Stimulated activated CD8-positive, alpha-beta memory T cell treated with anti-CD3 and anti-CD28 coated beads, Interleukin-2, amount 100 ng/mL, for 1 hour (primary cell): ENCODE measurements at places on chromosomes 3 and 15.

- no peak for DNase-seq
Measured at GRCh38 chr3:131705558-131706051, 202.8 kb upstream of the MRPL3 start.

DNA sequence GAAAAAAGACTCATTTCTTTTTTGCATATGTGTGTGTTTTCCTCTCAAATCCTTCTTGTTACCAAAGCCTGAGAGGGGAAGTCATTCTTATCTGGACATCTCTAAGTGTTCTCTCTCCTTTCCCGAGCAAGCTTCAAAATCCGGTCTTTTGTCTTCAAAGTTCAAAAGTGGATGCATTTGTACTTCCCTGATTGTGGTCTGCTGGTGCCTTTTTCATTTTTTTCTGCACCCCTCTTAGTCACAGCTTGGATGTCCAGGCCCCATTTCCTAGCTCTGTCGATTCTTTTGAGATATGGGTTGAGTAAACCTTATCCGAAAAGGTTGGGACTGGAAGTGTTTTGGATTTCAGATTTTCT is 34.8 kb downstream of the EHD4 start:
- DNase-seq: no peak

DNA sequence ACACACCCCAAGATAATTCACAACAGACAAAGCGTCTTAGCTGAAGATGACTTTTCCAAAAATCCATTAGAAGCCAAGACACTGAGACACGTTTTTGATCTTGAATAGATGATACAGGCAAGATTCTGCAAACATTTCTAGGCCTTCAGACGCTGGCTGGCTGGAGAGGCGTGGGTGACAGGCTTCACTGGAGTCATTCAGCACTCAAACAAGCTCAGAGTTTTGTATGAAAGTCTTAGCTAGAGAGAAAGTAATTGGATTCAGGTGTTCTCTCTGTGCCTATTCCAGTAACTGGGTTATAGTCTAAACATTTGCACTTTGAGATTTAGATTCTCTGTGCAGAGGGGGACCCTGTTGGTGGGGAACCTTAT is 147.7 kb upstream of the BHLHE40 start:
- DNase-seq: no peak

- DNase-seq: no peak
Measured at GRCh38 chr15:66654739-66655375, 47.2 kb upstream of the SMAD6 start.

DNA sequence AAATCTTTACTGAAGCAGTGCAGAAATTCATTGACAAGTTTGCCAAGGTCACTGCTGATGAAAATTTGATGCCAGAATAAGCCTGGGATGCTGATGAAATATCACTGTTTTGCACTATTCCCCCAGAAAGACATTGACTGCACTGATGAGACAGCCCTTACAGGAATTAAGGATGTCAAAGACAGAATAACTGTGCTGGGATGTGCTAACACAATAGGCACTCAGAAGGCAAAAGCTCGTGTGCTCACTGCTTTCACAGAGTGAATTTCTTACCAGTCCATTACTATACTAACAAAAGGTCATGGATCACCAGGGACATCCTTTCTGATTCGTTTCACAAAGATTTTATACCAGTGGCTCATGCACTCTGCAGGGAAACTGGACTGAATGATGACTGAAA is 69.4 kb downstream of the MCF2L2 start:
- DNase-seq: no peak

DNA sequence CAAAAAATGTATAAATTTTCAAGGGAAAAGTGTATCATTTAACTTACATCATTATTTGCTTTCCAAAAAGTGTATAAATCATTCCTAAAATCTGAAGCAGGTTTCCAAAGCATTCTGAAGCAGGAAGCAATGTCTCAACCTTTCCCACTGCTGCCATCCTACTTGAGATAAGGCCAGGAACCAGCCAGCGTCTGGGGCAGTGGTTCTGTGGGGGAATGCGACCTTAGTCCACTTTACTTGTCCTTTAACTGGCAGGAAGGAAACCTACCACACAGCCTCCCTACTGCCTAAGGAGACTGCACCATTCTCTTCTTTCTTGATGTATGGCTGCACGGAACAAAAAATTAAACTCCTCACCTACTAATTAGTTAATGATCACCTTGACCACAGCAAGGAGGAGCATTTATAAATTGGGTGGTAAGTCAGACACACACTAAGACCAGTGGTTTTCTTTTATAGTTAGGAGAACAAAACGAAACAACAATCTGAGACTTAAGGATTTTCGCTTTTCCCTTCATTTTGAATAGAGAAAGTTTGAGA is 3.7 kb downstream of the SORD start:
- DNase-seq: no peak

- no peak for DNase-seq
Measured at GRCh38 chr3:12553921-12554391, 2.9 kb upstream of the MKRN2 start.

- no peak for DNase-seq
Measured at GRCh38 chr3:183913580-183913920, 28.9 kb upstream of the PARL start.

GRCh38 chr3:143627336-143627735 is 220.9 kb downstream of the SLC9A9 start:
- no peak for DNase-seq

GRCh38 chr3:172102123-172102882 is 62.9 kb downstream of the FNDC3B start:
- DNase-seq: no peak

DNA sequence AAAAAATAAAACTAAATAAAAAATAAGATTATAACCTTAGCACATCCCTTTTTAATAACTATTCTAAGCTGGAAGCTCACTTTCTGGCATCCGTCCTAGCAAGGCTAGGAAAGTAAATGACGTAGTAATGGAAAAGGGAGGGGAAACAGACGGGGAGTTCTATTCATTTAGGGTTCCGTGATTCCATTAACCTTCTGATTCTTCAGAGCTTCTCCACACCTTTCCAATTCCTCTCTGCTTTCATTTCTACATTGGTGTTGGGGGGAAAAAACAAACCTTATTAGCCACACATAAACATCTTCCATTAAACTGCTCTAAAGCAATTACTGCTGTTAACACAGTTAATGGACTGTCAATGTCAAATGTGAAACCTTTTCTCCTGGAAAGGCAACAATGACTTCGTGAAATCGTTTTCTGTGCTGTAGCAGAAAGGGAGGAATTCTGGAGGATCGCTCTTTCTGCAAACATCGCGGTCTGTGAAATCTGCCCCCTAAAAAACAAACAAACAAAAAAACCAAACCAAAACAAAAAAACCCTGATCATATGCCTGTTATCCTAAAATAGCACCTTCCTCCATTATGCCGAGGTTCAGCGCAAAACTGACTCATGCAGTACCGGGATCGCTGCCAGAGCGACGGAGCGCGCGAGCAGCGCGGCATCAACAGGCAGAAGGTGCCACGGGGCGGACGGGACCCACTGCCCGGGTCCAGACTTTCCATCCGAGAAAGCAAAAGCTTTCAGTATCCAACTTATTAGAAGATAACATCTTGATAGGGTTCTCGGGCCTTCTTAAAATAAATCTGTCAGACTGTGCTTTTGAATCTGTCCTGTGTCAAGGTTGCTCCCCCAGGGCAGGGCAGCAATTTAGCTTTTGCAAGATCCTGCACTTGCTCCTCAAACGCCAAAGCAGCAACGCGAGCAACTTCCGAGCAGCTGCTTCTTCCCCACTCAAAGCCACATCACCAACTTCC is 156.2 kb downstream of the FGF12 start:
- DNase-seq: no peak

GRCh38 chr3:59467476-59467875 is 417.7 kb upstream of the CFAP20DC start:
- DNase-seq: no peak

GRCh38 chr15:97961067-97961954 is 808 bp downstream of the ARRDC4 start:
- DNase-seq: no peak

- DNase-seq: no peak
Measured at GRCh38 chr3:59069838-59070237, 20.0 kb upstream of the CFAP20DC start.

DNA sequence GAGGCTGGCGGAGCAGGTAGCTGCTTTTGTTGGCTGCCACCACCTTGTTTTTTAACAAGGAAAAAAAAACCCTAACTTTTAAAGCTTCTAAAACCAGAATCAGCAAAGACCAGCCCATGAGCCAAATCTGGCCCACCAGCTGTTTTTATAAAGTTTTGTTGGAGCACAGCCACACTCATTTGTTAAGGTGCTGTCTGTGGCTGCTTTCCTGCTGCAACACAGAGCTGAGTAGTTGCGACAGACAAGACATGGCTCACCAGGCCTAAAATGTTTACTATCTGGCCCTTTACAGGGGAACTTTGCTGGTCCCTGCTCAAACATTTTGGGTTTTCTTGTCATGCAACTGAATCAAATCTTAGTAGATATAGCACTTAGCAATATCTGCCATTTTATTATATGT is 18.9 kb downstream of the EFCAB12 start:
- DNase-seq: no peak

DNA sequence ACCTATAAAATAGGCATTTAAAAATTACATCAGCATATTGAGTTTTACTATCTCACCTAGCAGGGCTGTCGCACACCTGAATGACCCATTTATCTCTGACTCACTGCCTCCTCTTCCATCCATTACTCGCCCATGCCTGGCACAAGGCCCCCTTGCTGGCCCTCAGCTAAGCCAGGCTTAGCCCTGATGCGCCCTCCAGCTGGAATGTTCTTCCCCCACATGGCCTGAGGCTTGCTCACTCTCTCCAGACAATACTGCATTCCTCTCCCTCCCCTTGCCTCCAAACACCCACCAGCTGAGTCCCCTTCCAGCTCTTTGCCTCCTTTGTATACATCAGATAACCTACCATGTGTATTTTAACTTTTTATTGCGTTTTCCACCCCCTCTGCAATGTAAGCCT is 7.2 kb downstream of the SH3BP5 start:
- DNase-seq: no peak

DNA sequence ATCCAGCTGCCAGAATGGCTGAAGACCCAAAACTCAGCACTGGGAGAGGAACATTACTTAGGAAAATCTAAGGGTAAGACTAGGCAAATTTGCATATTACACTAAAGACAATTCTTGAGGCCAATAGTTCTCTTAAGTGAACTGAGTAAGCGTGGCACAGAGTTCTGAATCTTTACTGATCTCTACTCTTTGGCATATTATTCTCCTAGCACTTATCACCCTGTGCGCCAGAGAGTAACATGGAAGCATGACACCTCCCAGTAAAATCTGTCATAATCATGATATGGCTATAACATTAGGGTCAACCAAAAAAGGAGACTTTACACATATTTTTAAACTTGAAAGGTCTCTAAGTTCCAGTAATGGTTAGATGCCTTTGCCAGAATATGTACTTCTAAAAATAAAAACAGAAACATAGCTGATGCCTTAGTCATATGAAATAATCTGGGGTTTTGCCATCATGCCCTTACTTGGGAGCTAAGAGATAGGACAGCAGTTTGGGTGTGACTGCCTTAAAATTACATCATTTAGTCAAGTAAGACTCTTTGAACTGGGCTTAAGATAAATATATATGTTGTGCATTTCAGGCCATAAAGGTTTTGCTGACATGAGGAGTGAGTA is 290.5 kb downstream of the PLCL2 start:
- DNase-seq: no peak

DNA sequence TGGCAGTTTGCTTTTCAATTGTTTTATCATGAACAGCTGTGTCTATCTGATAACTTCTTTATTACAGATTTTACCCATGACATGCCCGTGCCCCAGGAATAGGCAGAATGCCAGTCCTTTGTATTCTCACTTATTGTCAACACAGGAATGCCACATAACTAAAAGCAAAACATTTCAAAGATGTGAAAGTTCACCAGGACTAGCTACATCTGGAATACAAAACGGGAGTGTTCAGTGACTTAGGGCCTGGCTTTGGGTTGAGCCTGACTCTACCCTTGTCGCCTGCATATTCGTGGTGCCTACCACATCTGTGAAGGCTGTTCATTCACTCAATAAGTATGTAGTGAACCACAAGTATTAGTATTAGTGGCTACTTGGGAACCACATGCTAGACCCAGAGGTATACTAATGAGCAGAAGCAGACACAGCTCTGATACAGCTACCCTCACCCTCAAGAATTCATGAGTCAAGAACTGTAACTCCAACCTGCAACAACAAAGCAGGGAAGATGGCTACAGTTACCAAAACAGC is 2.9 kb downstream of the TNFSF10 start:
- DNase-seq: no peak

DNA sequence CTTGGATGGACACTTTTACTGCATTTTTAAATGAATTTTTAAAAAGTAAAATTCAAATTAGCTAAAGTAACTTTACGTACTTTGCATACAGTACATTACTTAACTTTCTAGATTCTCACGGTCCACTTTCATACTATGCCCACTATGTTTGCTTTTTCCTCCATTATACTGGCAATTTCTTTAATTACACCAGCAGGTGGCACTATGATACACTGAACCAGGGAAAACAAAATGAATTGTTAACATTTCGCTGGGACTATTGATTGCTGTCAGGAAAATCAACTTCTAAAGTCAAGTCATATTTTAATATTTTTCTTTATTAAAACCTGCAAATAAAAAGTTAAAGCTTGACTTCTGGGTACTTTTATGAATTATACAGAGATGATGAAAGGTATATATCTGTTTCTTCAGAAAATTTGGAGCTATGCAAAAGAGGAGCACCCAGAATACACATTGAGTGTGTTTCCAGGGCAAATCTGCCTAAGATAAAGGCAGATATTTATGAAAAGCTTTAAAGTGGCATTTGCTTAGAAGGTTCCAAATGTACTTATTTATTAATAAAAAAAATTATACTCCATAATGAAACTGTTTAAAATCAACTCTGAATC is 21.8 kb upstream of the POU1F1 start:
- DNase-seq: no peak

DNA sequence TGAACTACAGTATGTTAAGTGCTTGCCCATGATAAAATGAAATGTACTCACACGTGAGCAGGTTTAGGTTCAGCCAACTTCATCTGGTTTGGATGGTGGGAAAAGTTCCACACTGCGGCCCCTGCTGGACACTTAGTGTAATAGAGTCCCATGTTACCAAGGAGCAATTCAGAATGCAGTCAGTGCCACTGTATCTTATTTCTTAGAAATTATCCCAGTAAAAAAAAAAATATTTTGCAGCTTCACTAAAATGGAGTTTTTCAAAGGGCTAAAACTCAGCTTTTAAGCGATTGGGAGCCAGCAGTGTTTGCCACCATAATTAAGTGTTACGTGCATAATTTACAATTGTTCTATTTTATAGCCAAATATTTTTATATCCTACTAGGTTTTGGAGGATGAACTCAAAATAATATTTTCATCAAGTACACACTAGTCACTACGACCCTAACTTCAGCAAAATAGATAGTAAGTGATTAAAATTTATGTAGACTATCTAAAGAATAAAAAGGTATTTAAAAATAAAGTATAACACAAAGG is 371.7 kb upstream of the GBE1 start:
- DNase-seq: peak; percentile 2

GRCh38 chr15:45645026-45645980 is 10.5 kb downstream of the SQOR start:
- no peak for DNase-seq

GRCh38 chr3:14467814-14468620 is 65.6 kb downstream of the SLC6A6 start:
- peak; percentile 5 for DNase-seq

- no peak for DNase-seq
Measured at GRCh38 chr3:180987344-180987743, 2.2 kb downstream of the DNAJC19 start.
